Stimulated activated CD8-positive, alpha-beta memory T cell treated with anti-CD3 and anti-CD28 coated beads, Interleukin-12 subunit alpha, Interleukin-12 subunit beta, amount 100 ng/mL, for 4 hours (primary cell): ENCODE measurements at places on chromosomes 4 and X.

GRCh38 chrX:72276478-72276953, 532 bp downstream of the RPS4X start:
- no peak for DNase-seq

DNA sequence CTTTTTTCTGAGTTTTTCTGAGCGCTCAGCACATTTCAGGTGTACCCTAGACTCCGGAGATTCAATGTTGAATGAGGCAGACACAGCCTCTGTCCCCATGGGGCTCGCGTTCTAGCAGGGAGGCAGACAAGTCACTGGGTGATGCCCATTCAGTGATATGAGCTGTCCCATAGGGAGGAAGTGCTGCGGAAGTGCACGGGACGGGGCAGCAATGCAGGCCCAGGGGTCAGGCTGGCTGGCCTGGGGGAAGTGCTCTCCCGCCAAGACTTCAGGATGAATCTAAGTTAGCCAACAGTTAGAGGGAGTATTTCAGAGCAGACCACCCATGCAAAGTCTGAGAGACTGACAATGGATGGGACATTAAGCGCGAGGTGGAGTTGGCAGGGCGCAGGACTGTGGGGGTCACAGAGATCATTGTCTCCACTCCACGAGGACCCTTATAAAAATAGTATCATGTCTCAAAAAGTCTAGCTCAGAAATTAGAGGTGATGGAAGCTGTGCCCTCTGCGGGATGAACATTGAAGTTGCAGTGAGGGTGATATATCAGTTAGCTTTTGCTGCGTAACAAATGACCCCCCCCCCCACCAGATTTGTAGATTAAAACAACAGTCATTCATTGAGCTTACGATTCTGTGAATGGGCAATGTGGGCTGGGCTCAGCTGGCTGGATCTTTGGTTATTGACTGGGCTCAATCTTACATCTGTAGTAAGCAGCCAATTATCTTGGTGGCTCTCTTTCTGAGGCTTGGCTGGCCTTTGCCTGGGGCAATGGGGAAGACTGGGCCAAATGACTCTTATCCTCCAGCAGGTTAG, 16.4 kb downstream of the PSAPL1 start:
- DNase-seq = no peak

GRCh38 chr4:68288393-68288740, 42.9 kb upstream of the TMPRSS11B start:
- DNase-seq = no peak

DNA sequence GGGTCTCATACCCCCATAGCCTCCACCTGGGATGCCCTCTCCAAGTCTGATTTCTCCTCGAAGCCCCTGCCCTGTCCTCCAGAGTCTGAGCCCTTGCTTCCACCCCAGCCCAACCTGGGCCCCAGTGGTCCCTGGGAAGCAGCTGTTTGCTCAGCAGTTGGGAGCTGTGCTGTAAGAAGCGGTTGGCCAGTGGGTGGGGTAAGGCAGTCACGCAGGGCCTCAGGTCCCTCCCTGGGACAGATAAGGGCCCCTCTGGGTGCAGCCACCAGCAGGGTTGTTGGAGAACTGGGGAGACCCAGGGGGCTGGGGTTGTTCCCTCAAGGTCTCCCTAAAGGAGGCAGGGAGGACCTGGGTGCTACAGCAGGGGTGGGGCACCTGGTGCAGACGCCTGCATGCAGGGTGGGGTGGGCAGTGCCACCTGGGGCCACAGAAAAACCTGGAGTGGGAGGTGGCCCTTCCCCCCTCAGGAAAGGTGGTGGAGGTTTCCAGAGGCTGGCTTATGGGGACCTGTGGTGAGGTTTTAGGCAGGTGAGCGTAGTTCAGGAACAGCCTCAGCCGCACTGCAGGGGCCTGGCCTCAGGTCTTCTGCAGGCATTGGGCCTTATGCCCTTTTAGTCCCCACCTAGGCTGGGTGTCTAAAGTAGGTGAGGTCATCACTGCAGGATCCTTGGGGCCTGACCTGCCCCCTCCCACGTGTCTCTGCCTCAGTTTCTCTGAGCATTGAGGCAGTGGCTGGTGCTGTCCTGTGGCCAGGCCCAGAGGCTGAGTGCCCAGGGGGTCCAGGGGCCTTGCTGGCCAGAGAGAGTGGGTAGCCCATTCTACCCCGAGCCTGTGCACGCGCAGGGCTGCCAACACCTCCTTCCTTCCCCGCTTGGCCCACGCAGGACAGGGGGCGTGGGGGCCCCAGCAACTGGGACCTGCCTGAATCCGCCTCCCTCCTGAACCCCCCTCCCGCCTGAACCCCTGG, 3.1 kb upstream of the SLC26A1 start:
- no peak for DNase-seq

- no peak for DNase-seq
Observed at GRCh38 chrX:128781506-128781905, 729.3 kb upstream of the ACTRT1 start.

DNA sequence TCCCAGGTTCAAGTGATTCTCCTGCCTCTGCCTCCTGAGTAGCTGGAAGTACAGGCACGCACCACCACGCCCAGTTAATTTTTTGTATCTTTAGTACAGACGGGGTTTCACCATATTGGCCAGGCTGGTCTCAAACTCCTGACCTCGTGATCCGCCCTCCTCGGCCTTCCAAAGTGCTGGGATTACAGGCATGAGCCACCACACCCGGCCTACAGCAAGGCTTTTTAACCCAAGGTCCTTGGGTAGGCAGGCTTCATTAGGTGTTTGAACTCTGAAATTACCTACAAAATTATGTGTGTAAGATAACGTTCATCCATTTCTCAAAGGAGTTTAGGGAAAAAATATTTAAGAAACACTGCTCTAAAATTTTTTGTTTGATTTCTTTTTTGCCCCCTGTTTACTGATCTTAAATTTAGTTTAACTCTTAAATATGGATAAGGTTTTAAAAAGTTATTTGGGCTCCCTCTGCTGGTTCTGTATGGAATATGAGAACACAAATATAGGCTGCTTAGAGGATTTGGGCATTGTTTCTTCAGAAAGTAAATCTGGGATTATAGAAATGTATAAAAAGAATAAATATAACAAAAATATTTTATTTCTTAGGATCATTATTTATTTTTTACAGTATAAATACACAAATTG, 92.8 kb downstream of the CBR4 start:
- DNase-seq = no peak

DNA sequence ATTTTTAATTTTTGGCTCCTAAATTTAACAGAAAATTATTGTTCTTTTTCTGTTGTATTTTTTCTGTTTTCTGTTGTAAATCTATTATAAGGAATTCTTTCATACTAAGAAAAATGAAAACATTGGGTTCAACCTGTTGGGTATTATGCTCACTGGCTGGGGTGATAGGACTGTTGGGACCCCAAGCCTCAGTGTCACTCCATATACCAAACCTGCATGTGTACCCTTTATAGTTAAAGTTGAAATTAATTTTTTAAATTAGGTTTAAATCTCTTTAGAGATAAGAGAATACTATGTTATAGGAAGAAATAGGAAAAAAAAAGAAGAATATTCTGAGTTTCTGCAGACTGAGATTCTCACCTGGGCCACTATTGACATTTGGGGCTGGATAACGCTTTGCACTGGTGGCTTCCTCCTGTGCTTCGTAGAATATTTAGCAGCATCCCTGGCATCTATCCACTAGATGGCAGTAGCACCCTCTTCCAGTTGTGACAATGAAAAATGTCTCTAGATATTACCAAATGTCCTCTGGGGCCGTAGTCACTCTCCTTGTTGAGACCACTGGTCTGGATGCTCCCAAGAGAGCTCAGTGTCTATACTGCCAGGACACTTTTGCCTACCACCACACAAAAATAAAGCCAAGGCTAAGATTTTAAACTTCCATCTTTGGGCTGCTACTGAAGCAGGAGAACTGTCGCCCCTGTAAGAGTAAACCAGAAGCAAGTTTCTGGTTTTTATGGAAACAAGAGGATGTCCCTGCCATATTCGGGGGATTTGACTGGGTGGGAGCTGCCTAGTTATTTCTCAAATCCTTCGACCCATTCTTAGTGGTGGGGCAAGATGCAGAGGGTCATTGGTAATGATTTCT, 22.4 kb upstream of the CLTRN start:
- peak; percentile 22 for DNase-seq
